ENCODE measurements at places on chromosomes 11 and 22.
A peak's percentile ranks its signal among the peaks of the same experiment; 100 is the strongest.

- DNase-seq: peak; percentile 23
Measured at GRCh38 chr11:66070604-66071380, 720 bp downstream of the PACS1 start.

- DNase-seq: no peak
Measured at GRCh38 chr11:6249770-6250555, 9.7 kb upstream of the CCKBR start.

DNA sequence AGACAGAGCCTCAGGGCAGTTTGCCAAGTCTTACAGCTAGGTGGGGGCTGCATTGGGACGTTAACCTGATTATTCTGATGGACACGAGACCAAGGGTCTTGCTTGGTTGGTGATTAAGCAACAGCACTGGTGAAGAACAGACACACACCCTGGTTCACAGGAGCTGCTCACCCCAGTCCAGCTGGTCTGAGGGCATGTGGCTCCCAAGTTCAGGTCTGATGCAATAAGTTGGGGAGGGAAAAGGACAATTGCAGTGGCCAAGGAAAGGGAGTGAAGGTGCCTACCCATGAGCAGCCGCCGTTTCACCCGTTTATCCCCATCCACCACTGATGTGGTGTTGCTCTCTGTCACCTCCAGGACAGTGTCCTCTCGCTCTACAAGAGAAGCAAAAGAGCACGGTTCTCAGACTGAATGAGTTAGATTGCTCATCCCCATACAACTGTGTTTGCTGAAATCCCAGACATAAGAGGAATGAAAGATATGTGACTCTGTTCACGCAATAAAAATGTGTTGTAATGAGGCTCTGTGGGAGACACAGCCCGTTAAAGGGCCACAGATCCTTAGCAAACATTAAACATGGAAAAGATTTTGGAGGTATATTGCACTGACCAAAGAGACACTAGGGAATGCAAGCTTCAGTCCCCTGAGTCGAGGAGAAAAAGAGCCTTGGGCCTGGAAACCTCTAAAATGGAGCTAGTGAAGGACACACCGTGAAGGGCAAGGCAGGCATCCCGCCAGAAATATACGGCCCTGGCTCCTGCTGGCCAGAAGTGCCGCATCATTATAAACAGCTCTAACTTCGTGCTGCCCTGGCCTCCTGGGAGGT lies 25.6 kb downstream of the SCUBE2 start:
- DNase-seq: no peak

GRCh38 chr11:20089796-20090653 lies 70.2 kb downstream of the DBX1 start:
- no peak for DNase-seq

GRCh38 chr11:122666743-122667142 lies 11.2 kb downstream of the UBASH3B start:
- no peak for DNase-seq

DNA sequence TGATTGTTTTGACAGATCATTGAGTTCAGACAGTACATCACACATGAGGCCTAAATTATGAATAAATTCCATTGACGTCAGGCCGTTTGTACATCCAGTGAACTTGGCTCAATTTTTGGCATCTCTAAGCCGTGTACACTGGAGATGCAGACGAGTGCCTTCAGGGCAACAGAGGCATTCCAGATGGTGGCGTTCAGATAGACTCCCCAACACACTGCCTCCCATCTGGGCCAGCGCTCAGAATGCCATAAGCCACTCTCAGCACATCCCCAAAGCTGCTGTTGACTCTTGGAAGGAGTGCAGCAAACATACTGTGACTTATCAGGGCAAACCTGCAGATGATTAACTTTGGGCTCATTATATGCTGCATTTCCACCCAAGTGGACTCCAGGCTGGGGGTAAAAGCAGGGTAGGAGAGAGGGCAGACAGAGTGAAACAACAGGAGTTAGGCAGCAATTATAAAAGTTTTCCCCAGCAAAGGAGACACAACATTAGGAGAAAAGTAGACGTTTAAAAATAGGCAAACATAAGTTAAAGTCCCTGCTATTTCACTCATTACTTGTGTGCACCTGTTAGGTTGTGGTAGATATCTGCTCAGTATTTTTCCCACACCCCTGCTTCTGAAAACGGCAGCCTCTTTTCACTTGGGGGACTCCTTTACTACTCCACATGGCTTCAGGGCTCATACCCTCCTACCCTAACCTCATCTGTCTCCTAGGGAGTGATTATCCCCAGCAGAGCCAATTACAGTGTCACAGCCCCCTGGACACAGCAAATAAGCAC lies 60.2 kb upstream of the PDE3B start:
- no peak for DNase-seq

DNA sequence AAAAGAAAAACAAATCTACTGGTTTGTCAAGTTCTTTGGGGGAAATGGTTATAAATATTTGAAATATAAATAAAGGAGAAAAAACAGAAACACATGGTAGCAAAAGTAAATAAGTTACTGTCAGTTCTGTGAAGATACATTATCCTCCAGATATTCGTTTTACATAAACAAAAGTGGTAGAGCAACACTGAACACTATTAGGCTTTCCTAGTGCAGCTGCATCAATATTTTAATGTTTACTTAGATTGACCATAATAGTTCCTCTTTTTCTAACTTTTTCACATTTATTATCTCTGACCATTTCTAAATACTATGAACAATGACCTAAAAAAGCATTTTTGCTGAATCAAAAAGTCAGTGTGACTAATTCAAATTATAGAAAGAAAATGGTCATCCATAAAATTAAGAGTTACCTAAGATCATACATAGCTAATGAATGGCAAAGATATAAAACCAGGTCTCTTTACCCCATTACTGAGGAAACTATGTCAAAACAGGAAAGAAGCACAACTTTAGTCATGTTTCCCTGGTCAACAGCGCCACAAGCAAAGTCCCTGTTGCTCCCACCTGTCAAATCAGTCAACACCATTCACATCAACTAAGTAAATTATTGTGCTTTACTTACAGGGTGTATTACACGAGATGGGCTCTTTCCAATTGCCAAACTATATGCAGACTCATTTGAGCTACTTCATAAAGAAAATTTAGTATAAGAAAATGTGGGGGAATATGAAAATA lies 38.5 kb downstream of the SBF2 start:
- no peak for DNase-seq

DNA sequence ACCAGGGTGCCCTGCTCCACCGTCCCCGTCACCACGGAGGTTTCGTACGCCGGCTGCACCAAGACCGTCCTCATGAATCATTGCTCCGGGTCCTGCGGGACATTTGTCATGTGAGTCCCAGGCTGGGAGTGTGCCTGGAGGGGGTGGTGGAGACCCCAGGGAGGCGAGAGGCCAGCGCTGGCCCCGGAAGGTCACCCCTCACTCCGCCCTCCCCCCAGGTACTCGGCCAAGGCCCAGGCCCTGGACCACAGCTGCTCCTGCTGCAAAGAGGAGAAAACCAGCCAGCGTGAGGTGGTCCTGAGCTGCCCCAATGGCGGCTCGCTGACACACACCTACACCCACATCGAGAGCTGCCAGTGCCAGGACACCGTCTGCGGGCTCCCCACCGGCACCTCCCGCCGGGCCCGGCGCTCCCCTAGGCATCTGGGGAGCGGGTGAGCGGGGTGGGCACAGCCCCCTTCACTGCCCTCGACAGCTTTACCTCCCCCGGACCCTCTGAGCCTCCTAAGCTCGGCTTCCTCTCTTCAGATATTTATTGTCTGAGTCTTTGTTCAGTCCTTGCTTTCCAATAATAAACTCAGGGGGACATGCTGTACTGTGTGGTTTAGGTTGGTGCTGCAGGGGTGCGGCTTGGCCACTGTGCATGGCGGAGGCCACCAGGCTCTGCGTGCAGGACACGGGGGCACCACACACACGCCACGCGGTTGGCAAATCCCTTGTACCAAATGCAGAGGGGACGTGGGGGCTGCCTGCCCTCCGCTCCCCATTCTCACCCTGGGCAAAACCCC lies 35.4 kb downstream of the MUC2 start:
- DNase-seq: no peak

All from CD4-positive, alpha-beta T cell treated with Interleukin-1 beta for 1 hour (primary cell).